ENCODE measurements at places on chromosomes 2 and 18.

DNA sequence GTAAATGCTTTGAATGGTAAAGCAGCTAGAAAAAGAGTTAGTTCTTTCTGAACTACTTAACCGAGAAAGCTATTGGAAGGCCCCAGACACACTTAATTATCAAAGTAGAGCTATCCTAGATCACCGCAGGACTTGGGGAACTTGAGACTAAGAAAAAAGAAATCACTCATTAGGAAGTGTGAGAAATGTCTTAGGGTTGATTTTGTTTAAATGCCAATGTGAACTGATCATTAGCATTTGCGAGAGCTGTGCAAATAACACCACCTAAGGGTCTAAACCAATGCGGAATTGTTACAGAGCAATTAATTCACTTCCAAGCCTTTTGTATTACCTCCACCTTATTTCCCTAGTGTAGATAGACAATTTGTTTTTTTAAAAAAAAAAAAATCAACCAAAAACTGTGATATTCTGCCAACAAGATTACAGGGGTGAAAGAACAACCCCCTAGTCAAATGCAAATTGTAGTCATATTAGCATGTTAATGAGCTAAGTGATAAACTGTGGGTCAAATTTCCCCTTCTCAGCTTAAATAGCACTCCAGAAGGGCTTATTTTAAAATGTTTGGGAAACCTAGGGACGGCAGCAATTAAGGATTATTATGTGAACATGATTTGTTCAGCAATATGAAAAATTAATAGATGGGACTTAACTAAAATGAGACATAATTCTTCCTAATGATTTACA is 246.2 kb upstream of the STON1 start:
- no peak for DNase-seq

DNA sequence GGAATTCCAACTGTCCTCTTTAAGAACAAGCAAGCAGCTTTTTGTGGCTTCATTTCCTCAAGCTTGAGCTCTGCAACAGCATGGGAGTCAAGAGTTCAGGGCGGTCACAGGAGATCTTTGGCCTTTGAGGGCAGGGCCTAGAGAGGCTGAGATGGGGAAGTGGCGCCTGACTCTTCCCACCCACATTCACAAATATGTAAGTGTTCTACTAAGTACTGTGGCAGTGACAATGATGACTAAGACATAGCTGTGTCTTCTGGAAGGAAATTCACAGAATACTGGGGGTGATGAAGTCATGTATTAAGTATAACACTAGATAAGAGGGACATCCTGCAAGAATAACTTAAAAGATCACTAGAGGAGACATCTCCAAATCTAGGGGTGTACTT is 15.0 kb downstream of the RND3 start:
- no peak for DNase-seq

DNA sequence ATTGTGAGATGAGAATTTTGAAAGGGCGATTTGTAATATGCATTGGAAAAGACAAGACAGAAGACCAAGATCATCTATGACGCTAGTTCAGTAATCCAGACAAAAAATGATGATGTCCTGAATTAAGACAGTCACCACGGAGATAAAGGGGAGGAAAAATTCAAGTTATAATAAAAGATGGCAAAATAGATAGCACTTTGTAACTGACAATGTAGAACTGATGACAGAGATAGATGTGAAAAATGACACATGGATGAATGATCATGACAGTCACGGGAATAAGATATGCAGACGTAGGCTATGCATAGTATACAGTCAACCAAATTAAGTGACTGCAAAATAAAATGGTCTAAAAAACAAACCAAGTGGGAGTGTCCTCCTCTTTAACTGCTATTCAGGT is 59.2 kb downstream of the SRBD1 start:
- no peak for DNase-seq

DNA sequence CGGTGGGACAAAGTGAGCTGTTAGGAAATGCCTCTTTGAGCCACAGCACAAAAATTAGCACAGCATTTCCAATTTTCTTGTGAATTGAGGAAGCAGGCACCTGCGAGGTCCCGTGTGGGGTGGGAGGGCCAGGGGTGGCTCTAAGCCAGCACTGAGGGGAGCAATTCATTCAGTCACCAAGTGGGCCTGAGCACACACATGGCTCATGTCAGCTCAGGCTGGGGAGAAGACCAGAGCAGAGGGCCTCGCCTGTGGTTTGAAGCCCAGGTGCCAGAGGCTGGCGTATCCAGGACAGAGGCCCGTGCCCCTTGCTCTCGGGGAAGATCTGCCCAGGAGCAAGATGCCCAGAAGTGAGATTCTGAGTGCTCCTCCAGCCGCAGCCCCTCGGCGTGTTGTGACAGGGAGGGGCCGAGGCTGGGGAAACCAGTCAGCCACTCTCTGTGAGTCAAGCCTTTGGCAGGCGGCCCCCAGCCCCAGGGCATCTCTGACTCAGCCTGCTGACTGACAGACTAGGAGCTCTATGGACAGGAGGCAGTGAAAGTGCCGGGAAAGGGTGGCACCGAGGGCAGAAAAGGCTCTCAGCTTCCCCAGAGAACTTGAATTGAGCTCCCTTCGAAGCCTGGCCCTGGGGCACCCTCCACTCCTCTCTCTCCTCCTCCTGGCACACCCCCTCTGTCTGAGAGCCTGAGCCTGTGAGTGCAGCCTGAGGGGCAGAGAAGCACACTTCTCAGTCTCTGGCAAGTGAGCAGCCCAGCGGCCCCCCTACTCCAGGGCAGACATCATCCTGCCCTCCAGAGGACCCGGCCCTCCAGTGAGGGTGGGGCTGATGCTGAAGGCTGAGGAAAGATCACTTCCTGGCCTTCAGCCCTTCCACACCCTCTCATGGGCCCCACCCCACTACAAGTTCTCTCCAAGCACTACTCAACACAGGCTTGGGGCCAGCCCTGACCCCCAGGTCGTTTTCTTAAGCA is 32.3 kb downstream of the CYP26B1 start:
- DNase-seq = no peak

GRCh38 chr2:231111987-231112386 is 12.9 kb downstream of the HTR2B start:
- DNase-seq = no peak

DNA sequence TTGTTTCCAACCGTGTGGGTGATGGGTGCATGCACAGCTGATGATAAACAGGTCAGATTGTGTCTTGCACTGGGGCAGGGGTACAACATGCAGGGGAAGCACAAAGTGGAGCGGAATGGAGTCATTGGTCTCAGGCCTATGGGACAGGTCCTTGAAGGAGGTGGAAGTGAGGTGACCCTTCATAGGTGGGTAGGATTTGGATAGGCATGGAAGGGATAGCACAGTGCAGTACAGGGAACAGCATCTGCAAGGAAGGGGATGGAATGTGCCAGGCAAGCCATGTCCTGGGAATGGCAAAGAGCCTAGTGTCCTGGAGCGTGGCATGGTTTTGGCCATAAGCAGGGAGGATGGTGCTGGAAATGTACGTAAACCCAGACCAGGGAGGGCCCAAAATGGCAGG is 143.9 kb downstream of the CAPN13 start:
- no peak for DNase-seq

- peak; percentile 30 for DNase-seq
Observed at GRCh38 chr2:196230061-196230854, 58.9 kb upstream of the STK17B start.

- DNase-seq = no peak
Observed at GRCh38 chr2:69993708-69994107, 32.3 kb upstream of the ASPRV1 start.

GRCh38 chr2:212537726-212538304 is 787 bp downstream of the ERBB4 start:
- DNase-seq = no peak

DNA sequence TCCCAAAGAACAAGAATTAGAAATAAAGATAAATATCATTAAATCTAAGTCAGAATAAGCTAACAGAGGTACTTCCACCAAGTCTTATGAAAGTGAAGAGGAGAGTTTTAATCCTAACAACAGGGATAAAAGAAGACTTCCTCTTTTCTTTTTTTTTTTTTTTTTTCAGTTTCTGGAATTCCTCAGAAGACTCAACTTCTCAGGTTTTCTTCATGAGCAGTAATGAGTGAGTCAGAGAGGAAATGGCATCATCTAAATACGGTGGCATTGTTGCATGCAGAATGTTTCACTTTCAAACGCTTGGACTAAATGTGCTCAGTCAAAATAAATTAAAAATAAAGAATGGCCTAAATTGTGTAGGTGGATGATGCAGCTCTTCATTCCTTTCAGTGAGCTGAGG is 45.6 kb upstream of the ARHGAP15 start:
- DNase-seq = no peak

GRCh38 chr2:180655393-180655792 is 325.0 kb upstream of the UBE2E3 start:
- DNase-seq = no peak

DNA sequence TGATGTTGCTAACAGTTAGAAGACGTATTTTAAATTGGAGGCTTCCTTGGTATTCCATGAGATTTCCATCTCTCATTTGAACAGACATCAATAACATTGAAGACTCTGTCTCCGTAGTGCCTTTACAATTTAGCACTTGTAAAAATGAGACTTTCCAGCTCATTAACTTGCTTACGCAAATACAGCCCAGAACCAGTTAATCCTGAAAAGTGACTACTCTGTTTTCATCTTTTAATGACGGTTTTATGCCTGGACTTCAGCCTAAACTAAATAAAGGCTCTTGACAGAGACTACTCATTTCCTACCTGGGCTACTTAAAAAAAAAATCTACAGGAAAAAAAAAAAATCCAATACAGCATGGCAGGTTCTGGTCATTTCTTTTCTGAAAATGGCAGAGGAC is 148.6 kb downstream of the LRATD1 start:
- DNase-seq = no peak

DNA sequence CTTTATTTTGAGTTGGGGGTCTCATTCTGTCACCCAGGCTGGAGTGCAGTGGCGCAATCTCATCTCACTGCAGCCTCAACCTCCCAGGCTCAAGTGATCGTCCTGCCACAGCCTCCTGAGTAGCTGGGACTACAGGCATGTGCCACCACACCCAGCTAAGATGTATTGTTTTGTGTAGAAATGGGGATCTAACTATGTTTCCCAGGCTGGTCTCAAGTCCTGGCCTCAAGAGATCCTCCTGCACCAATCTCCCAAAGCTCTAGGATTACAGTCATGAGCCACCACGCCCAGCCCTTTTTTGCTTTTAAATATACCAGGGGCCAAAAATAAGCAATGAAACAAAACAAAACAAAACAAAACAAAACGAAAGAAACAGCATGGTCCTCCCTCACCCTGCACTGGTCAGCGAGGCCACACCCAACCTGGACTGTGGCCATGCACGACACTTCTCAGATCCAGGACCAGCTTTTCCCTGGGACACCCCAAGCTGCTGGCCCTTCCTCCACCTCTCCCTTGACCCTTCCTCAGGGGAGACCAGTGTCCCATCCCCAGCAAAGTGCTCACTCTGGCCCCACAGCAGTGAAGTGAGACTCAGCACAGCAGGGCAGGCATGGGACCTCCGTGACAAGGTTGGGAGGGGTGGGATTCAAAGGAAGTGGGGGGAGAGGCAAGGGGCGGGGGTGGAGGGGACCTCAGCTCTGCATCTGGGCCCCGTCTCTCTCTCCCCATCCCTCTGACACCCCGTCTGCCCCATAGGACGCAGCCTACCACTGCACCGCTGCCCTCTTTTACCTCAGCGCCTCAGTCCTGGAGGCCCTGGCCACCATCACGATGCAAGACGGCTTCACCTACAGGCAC is 23.5 kb downstream of the MAL start:
- no peak for DNase-seq

DNA sequence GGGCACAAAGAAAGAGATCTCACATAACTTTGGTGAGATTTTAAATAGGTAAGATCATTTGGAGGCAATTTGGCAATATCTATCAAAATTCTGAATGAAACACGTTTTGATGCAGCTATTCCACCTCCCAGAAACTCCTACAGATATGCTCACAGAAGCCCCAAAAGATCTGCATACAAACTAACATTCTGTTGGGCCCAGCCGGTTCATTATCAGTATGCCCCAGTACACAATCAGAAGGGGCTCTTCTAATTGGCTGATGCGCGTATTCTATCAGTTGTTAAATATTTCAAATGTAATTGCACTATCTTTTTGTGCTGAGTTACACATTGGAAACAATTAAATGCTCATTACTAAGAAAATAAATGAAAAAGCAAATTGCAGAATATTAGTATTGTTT is 7.1 kb upstream of the TGIF1 start:
- DNase-seq = no peak

DNA sequence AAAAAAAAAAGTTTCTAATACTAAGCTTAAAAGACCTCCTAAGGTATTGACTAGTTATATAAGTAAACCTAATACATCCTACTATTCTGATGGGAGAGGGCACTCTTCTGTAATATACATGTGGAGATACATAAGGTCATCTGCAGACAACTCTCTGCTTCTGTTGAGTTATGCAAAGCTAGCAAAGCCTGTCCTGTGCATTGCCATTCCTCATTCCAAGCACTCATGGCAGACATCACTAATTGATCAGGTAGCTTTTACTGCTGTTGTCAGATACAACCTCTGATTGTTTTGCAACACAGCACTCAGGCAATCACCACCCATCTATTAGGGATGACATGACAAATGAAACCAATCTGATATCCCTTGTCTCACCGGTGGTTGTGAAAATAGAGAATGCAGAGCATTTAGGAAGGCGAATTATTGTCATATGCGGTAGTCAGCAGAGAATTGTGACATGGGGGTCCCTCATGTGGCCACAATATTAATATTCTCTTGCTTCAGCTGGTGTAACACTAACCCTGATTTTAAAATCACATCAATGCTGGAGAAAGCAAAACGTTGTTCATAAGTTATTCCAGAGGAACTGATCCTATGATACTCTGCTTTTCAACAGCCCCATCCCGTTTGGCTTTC is 416.5 kb upstream of the GYPC start:
- no peak for DNase-seq

GRCh38 chr2:207121784-207122183 is 44.0 kb downstream of the KLF7 start:
- no peak for DNase-seq

- DNase-seq = no peak
Observed at GRCh38 chr2:21860907-21861306, 737.1 kb downstream of the TDRD15 start.

GRCh38 chr2:44758591-44758990 is 182.9 kb upstream of the SIX3 start:
- DNase-seq = no peak

GRCh38 chr18:13302040-13302439 is 83.5 kb downstream of the LDLRAD4 start:
- no peak for DNase-seq

Measured in activated naive CD4-positive, alpha-beta T cell (primary cell).